Fibroblast of skin of abdomen (primary cell): ENCODE measurements at places on chromosomes 12 and 14.

GRCh38 chr14:80653956-80654355, 287.6 kb downstream of the CEP128 start:
- peak; percentile 17 for DNase-seq

GRCh38 chr14:39247256-39247655, 13.5 kb downstream of the MIA2 start:
- DNase-seq: peak; percentile 90

- peak; percentile 6 for DNase-seq
Observed at GRCh38 chr14:65373671-65374039, 38.9 kb upstream of the FUT8 start.

DNA sequence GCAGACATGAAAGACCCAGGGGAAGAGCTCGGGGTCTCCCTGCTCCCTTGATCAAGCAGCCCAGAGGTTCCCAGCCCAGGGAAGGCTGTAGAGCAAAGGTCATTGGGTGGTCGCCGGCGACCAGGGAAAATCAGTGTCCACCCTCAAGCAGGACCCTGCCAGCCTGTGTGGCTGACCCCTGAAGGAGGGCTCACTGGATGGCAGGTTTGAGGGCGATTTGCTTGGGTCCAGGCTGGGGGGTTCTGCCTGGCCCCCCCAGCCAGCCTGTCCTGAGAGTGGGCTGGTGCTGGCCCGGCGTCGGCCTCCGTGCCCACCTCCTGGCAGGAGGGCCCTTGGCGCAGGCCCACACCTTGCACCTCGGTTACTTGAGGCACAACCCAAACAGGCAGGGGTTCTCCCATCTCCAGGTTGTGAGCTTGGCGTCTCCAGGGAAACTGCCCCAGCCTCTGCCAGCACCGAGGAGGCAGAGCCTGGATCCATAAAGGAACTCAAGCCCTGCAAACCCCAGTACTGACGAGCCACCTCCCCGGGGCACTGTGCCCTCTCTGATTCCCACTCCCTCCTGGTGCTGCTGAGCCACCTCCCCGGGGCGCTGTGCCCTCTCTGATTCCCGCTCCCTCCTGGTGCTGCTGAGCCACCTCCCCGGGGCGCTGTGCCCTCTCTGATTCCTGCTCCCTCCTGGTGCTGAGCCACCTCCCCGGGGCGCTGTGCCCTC, 329.0 kb upstream of the SFSWAP start:
- DNase-seq: no peak

DNA sequence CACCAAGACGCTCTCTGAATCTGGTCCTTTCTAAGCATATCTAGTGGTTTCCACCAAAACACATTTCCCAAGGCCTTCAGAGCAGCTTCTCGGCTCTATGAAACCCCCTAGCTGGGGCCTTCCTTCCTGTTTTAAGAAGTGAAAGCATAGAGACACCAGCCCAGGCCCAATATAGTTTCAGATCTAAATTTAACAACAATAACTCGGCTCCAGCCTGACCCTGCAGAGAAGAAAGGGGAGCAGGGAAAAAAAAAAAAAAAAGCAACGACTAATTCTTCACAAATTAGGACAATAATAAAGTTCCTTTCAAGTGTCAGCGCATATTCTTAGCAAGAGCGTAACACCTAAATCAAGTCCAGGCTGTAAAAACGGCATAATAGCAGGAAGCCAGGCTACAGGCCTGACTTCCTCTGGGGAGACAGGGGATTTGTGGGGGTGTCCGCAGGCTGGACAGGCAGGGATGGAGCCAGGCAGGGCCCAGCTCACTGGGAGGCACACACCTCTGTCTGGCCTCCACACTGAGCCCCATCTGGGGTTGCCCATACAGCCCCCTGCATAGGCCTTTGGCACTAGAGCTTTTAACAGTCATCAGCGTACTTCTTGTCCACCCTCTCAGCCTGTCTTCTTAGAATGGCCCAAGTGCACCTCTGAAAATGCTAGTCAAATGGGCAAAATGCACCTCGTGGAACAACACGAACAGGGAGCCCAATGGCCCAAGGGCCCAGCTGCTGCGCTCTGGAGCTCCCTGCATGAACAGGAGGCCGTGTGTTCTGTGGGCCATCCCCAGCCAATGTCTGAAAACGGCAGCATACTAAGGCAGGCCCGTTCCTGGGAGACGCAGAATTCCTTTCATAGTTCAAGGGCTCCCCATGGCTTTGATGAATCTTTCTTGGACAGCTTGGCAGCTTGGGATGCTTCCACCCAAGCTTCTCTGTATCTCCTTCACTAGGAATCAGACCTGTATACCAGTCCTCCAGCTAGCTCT, 772.9 kb downstream of the MED13L start:
- DNase-seq: peak; percentile 4

DNA sequence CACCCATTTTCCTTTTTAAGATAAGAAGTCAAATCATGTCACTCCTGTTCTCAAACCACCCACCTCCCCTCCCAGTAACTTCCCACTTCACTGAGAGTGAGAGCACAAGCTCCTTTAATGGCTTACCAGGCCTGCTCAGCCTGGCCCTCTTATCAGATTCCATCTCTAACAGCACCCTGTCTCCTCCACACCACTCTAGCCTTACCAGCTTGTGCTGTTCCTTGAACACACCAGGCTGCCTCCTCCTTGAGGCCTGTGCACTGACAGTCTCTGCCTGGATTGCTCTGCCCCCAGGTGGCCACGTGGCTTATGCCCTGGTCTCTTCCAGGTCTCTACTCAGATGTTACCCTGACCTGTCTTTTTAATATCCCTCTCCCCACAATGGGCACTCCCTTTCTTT, 40.1 kb upstream of the EVL start:
- no peak for DNase-seq

DNA sequence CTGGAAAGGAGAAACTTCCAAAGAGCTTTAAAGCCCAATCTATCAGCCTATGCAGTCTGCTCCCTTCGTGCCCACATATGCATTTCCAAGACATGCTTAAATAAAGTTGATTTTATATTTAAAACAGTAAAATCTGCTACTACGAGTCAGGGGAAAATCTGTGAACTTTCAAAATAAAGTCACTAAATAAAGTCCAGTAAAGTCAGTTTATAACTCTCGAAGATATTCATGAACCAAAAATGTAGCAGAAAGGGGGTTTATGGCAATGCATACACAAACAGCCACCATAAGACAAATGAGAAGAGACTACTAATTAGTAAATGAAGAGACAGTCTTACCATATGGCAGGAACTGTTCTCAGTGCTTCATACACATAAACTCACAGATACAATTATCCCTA, 19.7 kb downstream of the AREL1 start:
- no peak for DNase-seq

DNA sequence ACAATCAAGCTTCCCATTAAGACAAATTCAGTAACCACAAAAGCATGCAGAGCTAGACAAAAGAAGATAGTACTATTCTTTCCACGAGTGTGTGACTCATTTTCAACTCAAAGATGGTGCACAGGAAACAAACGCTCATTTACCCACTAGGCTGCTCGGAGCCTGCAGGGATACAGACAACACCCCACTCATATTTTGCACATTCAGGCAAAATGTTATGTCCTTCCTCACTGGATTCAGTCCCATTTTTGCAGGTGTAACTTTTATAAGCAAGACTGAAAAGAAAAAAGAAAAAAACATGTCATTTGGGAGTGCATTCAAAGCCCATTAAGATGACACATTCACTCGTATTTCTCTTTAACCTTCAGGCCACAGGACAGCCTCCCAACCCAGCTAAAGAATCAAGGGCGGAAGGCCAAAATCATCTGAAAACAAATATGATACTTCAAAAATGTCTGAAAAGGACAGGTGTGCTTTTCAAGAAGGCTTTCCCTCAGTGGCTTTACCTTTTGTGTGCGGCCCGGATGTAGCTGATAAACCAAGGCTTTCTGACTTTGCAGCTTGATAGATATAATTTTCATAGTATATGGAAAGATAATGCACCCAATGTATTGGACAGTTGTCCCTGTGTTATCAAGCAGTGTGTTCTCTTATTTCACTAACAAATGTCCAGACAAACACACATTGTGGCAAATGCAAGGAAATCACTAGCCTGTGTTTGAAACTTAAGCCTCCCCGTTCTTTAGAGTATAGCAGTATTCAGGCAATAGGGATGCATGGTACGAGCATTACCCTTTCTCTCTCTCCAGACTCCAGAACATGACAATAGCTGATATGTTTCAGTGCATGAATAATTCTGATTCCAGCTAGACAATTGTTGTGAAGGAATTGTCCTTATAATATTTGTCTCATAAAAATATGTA, 147.8 kb upstream of the KRR1 start:
- DNase-seq: peak; percentile 77

- DNase-seq: peak; percentile 29
Observed at GRCh38 chr12:28583701-28584261, 393.5 kb downstream of the CCDC91 start.

GRCh38 chr12:132083614-132083940, 60.5 kb downstream of the DDX51 start:
- no peak for DNase-seq

- DNase-seq: no peak
Observed at GRCh38 chr14:76491172-76491930, 115.4 kb downstream of the ESRRB start.

GRCh38 chr14:37399517-37399916, 195.5 kb downstream of the FOXA1 start:
- DNase-seq: no peak

DNA sequence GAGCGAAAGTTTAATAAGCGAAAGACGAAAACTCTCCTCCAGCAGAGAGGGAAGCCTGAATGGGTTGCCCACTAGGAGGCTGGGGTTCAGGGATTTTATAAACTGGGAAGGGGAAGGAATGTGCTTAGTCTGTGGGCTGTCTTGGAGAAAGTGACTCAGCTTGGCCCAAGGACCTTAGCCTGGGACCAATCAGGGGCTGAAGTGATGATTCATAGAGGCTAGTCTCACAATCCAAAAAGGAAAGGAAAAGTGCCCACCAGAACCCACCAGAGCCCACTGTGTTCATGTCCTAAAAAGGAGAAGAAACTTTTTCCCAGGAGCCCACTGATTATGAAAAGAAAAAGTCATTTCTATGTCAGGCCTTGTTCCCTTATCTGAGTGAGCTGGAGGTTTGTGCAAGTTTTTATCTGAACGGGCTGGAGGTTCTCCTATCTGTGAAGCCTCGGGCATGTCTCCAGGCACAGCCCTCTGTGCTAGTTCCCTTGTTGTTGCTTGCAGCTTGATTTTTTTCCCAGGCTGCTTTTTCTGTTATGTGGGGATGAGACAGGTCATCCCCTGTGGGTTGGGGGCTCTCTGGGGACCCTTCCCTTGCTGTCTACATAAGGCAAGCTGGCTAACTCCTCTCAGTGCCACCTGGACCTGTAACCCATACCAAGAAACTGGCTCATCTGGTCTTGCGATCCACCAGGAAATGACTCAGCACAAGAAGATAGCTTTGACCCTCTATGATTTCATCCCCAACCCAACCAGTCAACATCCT, 8.3 kb upstream of the GOLGA5 start:
- peak; percentile 86 for DNase-seq

DNA sequence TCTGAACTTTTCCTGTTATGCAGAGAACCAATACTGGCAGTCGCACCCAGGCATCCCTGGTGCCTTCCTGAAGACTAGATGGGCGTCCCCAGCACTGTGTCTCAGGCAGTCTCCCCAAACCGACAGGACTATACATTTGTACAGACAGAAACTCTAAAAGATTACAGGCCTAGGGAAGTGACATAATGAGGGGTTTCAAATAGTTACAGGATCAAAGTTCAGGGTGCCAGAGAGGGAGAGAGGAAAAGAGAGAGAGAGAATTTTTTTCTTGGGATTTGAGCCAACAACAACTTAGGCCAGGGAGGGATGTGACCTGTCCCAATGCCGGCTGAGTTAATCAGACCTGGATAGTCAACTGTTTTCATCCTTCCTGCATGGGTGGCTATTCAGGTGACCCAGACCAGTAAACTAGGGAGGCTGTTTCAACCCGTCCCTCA, 9.3 kb upstream of the GMFB start:
- no peak for DNase-seq

GRCh38 chr12:53722450-53723041, 4.7 kb downstream of the CALCOCO1 start:
- no peak for DNase-seq

GRCh38 chr12:15205341-15206010, 15.7 kb downstream of the RERG start:
- DNase-seq: no peak

DNA sequence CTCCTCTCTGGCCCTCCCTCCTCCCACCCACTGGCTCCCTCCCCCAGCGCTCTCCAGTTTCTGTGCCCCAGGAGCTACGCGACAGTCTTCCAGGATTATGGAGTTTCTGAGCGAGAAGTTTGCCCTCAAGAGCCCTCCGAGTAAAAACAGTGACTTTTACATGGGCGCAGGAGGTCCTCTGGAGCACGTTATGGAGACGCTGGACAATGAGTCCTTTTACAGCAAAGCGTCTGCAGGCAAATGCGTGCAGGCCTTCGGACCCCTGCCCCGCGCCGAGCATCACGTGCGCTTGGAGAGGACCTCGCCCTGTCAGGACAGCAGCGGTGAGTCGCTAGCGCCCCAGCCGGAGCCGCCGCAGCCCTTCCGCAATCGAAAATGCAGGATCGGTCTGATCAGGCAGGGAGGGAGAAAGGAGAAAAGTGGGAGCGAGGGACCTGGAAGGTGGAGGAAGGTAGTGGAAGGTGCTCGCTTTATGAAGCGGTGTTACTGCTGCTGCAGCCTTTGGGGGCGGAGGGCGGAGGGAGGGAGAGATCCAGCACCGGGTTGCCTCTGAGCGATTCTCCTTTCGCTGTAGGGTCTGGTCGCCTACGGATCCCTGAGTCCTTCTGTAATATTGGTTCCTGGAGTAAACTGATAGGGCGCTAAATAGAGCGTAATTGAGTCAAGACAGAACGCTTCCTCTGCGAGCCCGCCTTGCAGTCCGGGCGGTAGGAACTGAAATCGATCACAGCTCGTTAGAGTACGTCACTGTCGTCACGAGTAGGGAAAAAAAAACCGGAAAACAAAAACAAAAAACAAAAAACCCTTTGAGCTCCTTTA, at the start of gene ALX1:
Gene ALX1 (plus strand): TSS at position 56 of the 819 bp plus-strand sequence. CDS start 42 bp downstream, at position 98.
- DNase-seq: peak; percentile 58

DNA sequence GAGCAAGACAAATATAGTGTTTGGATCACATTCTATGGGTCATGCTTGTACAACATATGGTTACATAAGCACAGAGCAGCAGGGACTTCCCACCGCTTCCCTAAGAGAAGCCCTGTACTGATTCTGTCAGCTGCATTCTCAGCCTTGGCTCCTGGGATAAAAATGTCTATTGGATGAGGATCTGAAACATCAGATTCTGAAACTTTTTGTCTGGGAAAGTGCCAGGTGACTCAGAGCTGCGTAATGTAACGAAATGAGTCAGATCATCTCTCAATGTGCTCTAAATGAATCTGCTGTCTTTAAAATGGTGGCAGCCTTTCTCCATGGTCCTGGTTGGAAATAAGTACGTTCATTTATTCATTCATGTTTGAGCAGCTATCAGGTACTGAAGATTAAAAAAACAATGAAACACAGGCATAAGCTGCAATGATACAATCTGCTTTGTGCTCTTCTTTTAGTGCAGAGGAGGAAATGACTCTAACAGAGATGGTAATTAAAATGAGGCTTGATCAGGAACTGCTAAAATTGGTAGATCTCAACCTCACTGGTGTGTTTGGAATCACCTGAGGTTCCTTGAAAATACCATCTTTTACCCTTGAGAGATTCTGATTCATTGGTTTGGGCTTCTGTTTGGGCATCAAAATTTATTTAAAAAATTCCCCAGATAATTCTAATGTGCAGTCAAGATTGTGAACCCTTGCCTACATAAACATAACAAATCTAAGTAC, 99.1 kb upstream of the NAP1L1 start:
- peak; percentile 98 for DNase-seq
